BJ (cell line): ENCODE measurements at places on chromosomes 7 and 10.

- no peak for DNase-seq
Observed at GRCh38 chr7:40843338-40843985, 708.7 kb downstream of the SUGCT start.

- no peak for DNase-seq
Observed at GRCh38 chr7:155995183-155995612, 182.9 kb upstream of the SHH start.

GRCh38 chr10:103620352-103620740 is 126.8 kb downstream of the NEURL1 start:
- DNase-seq, result no peak

- DNase-seq, result no peak
Observed at GRCh38 chr10:128036011-128036615, 90.1 kb downstream of the MKI67 start.

- no peak for DNase-seq
Observed at GRCh38 chr10:48508791-48509772, 95.8 kb downstream of the ARHGAP22 start.

GRCh38 chr10:44792119-44792775 is 118.9 kb upstream of the TMEM72 start:
- no peak for DNase-seq

GRCh38 chr10:117536072-117536865 is 6.3 kb upstream of the EMX2 start:
- DNase-seq, result no peak

- DNase-seq, result no peak
Observed at GRCh38 chr7:12257582-12257981, 46.5 kb downstream of the TMEM106B start.

DNA sequence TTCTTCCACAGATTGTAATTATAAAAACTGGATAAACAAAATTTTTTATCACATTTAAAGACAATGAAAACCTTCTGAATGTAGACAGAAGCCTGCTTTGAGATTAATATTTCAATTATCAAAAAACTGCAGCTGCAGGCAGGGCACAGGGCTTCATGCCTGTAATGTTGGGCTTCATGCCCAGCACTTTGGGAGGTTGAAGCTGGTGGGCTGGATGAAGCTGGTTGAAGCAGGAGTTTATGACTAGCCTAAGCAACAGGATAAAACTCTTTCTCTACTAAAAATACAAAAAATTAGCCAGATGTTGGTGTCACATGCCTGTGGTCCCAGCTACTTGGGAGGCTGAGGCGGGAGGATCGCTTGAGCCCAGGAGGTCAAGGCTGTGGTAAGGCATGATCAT is 41.2 kb downstream of the PDZD8 start:
- DNase-seq, result no peak

DNA sequence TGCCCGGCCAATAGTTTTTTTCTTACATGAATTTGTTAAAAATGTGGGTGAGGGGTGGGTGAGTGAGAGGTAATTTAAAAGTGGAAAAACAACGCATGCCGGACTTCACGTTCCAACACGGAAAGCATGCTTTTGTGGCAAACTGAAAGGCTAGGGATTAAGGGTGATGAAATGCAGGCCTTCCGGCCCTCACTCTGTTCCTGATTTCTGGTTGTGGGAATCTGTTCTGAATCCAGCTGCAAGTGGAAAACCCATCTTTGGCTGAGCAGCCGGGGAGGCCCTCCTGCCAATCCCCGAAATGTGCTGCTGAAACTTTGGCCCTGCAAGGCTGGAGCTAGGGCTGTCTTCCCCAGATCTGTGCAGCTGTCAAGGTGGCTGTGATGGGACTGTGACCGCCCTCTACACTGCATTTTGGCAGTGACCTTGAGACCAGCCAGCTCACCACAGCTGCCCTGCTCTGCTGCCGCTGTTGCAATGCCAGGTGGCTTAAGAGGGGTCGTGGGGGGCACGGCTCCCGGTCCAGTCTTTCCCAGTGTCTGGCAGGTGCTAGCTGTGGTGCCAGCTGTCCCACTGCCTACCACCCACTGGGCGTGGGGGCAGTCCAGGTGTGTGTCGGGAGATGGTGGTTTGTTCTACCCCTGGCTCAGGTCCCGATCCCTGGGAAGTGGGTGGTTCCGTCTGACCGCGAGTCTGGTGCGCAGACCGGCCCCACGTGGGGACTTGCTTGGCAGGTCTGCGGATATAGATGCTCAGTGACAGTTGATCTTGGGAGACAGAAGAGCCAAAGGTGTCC is 39.0 kb downstream of the TET1 start:
- peak; percentile 67 for DNase-seq

GRCh38 chr7:5541087-5541992 is 117.7 kb upstream of the TNRC18 start:
- no peak for DNase-seq
